Midbrain (tissue), 1 donor: ENCODE measurements at places on chromosomes 4 and X.

GRCh38 chr4:160184884-160185283 is 1082.0 kb downstream of the RAPGEF2 start:
- no peak for DNase-seq

GRCh38 chr4:111475001-111475400 is 670.3 kb upstream of the FAM241A start:
- peak; percentile 20 for DNase-seq

DNA sequence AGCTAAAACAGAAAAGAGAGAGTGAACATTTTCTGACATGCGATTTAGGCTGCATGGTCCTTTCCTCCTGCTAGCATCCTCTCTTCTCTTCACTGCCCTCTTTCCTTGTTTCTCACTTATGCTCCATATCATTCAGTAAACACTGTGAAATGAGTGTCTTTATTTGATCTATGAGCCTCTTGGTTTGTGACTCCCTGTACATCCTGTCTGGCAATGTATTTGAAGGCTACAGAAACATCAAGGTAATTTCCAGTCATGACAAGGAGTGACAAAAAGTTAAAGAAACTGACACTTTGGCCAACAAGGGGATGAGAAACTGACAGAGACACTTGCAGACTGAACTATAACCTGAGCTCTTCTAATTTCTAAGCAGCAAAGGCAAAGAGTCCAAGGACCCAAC is 8.7 kb downstream of the FTHL17 start:
- no peak for DNase-seq

DNA sequence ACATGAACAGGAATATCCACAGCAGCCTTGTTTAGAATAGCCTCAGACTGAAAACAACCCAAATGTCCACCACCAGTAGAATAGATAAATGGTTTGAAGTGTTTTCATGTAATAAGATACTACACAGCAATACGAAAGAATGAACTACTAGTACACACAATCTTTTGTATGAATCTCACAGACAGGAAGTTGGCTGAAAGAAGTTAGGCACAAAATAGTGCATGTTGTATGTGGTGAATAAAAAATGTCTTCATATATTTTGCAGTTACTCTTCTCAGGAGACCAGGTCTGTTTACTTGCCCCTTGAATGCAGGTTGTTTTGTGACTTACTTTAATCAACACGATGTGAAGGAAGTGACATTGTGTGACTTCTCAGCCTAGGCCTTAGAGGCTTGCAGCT is 75.9 kb upstream of the LEF1 start:
- no peak for DNase-seq

GRCh38 chr4:27218013-27218412 is 357.4 kb downstream of the STIM2 start:
- DNase-seq: no peak

DNA sequence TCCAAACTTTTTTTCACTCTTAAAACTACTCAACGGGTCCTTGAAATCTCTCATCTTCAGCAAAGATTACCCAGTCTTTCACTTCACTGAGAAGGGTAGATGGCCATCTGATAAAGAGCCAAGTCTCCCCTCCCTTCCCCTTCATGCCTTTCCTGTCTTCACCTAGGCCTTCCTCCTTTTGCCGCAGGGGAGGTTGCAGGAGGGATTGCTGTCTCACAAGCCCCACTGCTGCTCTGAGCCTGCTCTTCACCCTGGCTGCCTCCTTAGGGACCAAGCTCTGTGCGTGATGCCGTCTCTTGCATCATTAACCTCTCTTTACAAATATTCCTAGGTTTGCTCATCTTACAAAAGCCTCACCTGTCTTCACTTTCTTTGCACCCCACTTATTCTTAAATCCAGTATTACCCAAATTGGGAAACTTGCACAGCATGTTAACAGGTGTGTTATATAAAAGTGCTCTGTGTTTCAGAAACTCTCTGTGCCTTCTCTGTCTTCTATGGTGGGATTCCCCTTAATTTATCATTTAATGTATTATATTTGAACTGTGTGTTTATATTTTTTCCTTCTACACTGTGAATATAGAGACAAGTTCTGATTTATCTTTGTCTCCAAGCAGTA is 3.8 kb downstream of the ZFX start:
- DNase-seq: no peak

GRCh38 chrX:122219226-122219625 is 964.9 kb upstream of the GRIA3 start:
- no peak for DNase-seq

- no peak for DNase-seq
Measured at GRCh38 chr4:186709517-186709916, 14.1 kb downstream of the FAT1 start.

DNA sequence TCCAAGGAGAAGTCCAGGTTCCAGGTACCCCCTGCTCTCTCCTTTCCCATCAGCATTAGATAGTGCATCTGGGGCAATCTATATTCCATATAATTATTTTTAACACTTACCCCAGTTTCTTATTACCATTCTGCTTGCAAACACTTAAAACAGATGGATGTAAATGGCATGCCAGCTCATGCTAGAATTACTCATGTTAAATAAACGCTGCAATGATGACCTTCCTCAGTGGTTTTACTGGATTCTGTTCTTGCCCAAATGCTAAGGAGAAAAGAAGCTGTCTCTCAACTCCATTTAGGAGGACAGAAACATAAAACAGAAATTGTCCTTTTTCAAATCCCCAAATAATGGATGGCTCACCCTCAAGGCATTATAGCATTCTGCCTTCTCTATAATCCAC is 161.1 kb downstream of the NLGN4X start:
- DNase-seq: no peak

DNA sequence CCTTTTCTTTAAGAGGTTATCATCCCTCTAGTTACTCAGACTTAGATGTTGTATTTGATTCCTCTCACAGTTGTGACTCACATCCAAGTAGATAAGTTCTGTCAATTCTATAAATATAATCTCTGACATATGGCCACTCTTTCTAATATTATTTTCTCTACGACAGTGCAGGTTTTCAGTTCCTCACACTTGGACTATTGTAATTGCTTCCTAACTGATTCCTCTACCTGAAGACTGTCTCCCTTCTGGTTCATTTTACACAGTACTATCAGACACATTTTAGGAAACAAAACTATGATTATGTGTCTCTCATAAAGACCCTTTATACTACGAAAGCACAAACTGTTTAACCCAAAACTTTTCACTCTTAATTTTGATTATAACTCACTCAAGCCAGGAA is 31.3 kb upstream of the GNRHR start:
- DNase-seq: no peak

- peak; percentile 12 for DNase-seq
Measured at GRCh38 chr4:140645614-140646412, 77.1 kb upstream of the UCP1 start.

GRCh38 chr4:36172656-36173055 is 71.7 kb downstream of the ARAP2 start:
- DNase-seq: no peak

- DNase-seq: no peak
Measured at GRCh38 chr4:7300711-7301095, 108.4 kb downstream of the SORCS2 start.

GRCh38 chrX:125954236-125954635 is 211.9 kb downstream of the DCAF12L2 start:
- no peak for DNase-seq

GRCh38 chr4:136810626-136811025 is 721.7 kb downstream of the PCDH18 start:
- no peak for DNase-seq

GRCh38 chr4:62523256-62523655 is 1323.1 kb downstream of the ADGRL3 start:
- no peak for DNase-seq

DNA sequence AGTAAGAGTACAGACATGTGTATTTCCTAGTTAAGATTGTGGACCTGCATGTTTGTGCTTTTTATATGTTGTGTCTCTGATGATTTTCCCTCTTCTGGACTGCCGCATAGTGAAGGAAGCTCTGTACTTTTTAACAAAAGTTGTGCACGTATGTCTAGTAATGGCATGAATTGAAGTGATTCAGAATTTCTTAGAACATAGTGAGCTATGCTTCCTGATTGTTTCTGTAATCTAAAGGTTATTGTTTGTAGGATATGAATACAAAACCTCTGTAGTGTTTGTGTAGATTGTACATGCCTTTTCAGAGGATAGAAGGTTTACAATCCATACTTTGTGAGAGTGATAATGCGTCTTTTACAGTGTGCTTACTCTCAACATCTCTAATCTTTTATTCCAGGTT is 37.0 kb upstream of the NUDT6 start:
- no peak for DNase-seq

- no peak for DNase-seq
Measured at GRCh38 chr4:171629737-171630136, 183.5 kb upstream of the GALNTL6 start.

DNA sequence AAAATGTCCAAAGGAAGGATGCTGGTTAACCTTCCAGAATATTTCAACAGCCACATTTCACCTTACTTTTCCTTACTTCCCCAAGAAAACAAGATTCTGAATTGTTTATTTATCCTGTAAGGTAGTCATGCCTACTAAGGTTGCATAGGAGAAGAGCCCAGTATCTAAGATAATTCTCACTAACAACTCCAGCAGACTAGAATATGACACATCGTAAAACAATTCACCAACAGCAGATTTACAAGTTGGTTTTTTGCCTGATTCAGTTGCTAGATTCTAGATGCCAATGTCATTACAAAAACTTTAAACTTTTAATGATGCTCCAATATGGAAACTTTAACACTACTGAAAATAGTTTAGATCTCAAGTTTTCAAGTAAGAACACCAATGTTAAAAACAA is 176.4 kb downstream of the IL13RA2 start:
- DNase-seq: no peak

GRCh38 chr4:37936889-37937498 is 23.2 kb upstream of the PTTG2 start:
- peak; percentile 8 for DNase-seq

DNA sequence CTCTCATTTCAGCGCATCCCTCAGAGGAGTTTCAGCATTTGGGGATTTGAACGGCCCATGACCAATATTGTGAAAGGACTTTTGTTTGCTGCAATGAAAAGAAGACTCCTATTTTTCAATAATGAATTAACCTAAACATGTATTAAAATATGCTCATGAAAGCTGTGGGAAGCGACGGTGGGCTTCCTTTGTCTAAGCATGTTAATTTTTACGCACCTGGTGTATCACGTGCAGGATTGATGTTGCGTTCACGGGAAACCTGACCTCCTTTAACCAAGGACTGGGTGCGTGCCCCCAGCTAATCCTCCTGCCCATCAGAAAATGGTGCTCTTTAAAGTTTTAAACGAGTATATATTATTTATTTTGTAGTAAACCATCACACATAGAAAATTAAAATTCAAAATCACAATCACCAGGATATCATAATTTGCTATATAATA is 590 bp upstream of the CCDC110 start:
- DNase-seq: no peak

DNA sequence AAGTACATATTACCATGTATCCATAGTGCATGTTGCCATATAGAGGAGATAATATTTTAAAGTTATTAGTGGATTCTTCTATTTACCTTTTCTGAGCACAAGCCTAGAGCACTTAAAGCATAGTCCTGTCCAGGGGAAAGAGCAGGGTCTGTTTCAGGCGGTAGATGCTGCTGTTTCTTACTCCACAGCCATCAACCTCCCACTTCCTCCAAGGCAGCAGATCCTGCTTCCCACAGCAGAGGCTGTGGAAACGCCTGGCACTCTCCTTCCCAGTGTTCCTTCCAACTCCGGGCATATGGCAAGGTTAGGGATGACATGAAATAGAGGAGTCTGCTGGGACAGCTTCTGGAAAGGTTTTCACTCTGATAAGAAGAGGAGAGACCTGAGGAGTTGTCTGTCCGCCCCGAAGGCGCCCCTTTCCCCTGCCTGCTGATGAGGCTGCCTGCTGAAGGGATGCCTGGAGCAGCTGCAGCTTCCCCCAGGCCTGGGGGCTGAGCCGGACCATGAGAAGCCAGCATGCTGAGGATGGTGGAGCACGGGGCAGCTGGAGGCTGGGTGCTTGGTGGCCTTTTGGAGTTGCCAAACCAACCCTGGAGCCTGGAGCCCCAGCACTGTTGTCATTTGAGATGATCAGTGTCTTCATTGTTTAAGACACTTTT is 43.9 kb upstream of the SLC25A4 start:
- DNase-seq: no peak

GRCh38 chr4:8201321-8201781 is 2.3 kb downstream of the SH3TC1 start:
- no peak for DNase-seq

GRCh38 chr4:153084224-153084979 is 119.8 kb upstream of the TRIM2 start:
- DNase-seq: no peak

GRCh38 chrX:13090027-13090338 is 45.6 kb upstream of the FAM9C start:
- DNase-seq: no peak

DNA sequence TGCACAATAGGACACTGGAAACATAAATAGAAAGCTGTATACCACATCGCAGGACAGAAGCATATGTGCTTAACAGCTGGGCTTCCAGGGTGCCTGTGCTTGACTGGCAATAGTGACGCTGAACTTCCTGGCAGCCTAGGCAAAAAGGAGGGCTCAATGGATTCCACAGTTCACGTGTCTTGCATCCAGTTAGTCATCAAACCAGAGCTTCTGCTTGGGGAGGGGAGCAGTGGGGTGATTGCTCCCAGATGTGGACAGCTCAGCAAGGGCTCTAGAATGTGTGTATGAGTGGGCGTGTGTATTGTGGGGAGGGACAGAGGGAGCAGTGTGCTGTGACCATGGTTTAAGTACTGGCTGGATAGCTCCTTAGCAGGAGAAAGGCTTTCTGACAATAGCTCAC is 2.3 kb downstream of the PRRG3 start:
- no peak for DNase-seq

GRCh38 chr4:54176202-54176601 is 52.9 kb upstream of the PDGFRA start:
- DNase-seq: no peak

DNA sequence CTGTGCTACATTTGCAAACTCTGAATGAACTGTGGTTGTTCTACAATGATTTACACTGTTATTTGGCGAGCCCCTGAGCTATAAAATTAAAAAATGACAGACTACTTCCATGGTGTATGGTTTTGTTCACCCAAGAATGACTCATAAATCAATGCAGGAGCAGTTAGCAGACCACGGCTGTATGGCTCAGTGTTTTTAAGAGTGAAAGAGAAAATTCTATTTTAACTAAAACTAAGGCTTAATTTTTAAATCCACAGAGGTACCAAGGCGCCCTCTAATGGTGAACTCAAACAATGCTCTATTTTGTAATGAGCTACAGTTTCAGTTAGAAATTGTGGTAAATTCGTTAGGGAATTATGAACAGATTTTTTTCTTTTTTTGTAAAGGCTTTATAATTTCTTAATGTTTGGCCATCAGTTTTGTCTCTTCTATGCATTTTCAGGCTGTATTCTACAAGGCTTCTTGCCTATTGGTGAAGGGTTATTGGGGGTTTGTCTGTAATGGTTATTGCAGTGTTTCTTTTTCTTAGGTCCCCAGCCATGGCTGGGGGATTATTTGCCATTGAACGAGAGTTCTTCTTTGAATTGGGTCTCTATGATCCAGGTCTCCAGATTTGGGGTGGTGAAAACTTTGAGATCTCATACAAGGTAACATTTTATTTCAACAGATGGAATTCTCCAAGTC is 32.5 kb downstream of the HMGB2 start:
- peak; percentile 8 for DNase-seq
